Neural crest cell (in vitro differentiated cells): ENCODE measurements at places on chromosomes 13 and 19.
A peak's percentile ranks its signal among the peaks of the same experiment; 100 is the strongest.

DNA sequence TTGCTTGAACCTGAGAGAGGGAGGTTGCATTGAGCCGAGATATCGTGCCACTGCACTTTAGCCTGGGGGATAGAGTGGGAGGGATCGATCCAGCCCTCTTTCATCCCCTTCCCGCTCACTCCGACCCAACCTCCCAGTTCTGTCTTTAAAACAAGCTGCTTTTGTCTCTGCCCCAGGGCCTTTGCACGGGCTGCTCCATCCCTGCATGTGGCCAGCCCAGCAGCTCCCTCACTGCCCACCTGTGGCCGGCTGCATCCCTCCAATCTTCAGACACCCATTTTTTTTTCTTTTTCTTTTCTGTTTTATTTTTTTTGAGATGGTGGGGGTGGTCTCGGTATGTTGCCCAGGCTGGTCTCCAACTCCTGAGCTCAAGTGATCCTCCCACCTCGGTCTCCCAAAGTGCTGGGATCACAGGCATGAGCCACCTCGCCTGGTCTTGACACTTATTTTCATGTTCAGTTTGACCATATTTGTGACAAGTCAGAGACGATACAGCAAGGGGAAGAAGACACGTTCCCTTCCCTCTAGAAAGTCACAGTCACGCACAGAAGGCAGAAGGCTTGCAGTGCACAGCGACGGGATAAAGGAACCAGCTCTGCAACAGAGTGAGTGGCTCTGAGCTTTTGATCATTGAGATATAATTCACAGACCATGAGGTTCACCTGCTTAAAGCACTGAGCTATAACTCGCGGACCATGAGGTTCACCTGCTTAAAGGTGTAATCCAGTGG, 31.8 kb downstream of the EFNA2 start:
- H3K27ac ChIP-seq, result no peak overlapping the region
- no peaks in the 10 kb centered on the region for H3K36me3 ChIP-seq
- peak overlapping the region; percentile 24 for H3K4me3 ChIP-seq
- DNase-seq, result no peak
- H3K27me3 ChIP-seq, result peaks cover 30% of the 10 kb centered on the region
- peaks cover 14% of the 10 kb centered on the region for H3K4me1 ChIP-seq

DNA sequence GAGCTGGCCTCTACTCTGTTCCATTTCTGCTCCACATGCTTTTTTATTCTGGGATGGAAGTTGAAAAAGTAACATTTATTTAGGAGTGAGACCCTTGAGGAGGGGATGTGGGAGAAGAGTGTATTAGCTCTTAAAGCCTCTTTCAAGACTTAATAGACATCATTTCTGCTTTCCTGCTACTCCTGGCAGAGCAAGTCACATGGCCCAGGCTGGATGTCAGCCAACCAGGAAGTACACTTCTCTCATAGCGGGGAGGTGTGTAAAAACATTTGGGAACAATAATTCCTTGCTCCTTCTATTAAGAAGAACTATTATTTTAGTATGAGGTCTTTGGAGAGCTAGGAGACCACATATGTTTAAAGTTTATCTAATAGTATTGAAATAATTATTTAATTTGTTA, 40.6 kb upstream of the FAM216B start:
- no peaks in the 10 kb centered on the region for H3K4me1 ChIP-seq
- H3K4me3 ChIP-seq, result no peak overlapping the region
- no peak for DNase-seq
- H3K36me3 ChIP-seq, result no peaks in the 10 kb centered on the region
- no peak overlapping the region for H3K27ac ChIP-seq
- H3K27me3 ChIP-seq, result no peaks in the 10 kb centered on the region

DNA sequence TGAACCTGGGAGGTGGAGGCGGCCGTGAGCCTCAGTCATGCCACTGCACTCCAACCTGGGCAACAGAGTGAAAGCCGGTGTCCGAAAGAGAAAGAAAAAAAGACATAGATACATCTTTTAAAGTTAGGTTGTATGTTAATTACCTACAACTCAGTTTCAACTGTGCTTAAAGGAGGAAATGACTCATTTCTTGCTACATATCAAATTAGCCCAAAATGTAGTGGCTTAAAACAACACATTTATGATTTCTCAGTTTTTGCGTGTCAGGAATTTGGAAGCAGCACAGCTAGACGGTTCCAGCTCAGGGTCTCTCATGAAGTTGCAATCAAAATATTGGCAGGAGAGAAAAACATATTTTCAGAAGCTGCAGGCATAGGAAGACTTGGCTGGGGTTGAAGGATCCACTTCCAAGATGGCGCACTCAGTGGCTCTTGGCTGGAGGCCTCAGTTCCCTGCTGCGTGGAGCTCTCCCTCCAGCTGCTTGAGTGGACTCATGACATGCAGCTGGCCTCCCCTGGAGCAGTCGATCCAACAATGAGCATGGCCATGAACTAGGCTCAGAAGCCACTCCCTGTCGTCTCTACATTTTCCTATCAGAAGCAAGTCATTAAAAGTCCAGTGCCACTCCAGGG, 7.1 kb downstream of the LDLR start:
- peaks cover 28% of the 10 kb centered on the region for H3K36me3 ChIP-seq
- H3K4me1 ChIP-seq, result peaks cover 34% of the 10 kb centered on the region
- H3K27me3 ChIP-seq, result no peaks in the 10 kb centered on the region
- peak overlapping the region; percentile 59 for H3K4me3 ChIP-seq
- peak overlapping the region; percentile 52 for H3K27ac ChIP-seq

GRCh38 chr13:107242138-107242537, 674.2 kb upstream of the ARGLU1 start:
- H3K36me3 ChIP-seq, result no peaks in the 10 kb centered on the region
- DNase-seq, result no peak
- H3K27ac ChIP-seq, result no peak overlapping the region
- no peaks in the 10 kb centered on the region for H3K27me3 ChIP-seq

GRCh38 chr19:1361601-1362386, 21.9 kb upstream of the NDUFS7 start:
- no peaks in the 10 kb centered on the region for H3K27me3 ChIP-seq
- H3K27ac ChIP-seq, result peak overlapping the region; percentile 65
- peaks cover 37% of the 10 kb centered on the region for H3K4me1 ChIP-seq
- peaks cover 19% of the 10 kb centered on the region for H3K36me3 ChIP-seq
- DNase-seq, result no peak

GRCh38 chr13:101123028-101123427, 293.3 kb downstream of the NALCN start:
- no peaks in the 10 kb centered on the region for H3K36me3 ChIP-seq
- peaks cover 4% of the 10 kb centered on the region for H3K4me1 ChIP-seq
- no peak for DNase-seq
